ENCODE measurements at places on chromosomes 2 and 18.

- DNase-seq = no peak
Measured at GRCh38 chr2:190996338-190996946, 17.5 kb downstream of the STAT1 start.

DNA sequence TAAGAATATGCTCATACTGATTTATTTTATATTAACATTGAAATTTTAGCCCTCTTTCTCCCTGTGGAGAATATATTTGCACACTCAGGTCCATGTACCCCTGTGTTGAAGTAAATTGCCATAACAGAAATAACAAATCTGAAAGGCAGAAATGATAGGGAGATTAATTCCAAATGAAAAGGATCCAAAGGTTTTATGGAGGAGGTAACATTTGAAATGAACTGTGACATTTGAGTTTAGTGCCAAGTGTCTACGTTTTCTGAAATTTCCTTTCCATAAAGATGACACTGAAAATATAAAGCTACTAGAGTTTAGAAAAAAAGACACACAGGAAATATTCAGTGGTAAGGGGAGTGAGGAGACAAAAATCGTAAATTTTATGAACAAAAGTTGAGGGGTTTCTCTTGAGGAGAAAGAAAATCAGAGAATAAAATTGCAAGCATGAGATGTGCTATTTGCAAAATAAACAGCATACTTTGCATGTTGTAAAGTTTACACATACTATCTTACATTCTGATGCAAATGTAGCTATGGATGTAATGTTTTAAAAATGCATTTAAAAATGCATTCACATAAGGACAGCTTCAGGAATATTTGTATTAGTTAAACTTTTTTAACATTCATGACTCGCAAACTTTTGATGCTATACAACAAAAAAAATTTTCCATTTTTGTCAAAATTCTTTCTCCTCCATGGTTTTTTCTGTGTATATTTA lies 69.5 kb downstream of the BAZ2B start:
- no peak for DNase-seq

GRCh38 chr2:217383620-217384019 lies 523.8 kb upstream of the TNP1 start:
- DNase-seq = no peak

DNA sequence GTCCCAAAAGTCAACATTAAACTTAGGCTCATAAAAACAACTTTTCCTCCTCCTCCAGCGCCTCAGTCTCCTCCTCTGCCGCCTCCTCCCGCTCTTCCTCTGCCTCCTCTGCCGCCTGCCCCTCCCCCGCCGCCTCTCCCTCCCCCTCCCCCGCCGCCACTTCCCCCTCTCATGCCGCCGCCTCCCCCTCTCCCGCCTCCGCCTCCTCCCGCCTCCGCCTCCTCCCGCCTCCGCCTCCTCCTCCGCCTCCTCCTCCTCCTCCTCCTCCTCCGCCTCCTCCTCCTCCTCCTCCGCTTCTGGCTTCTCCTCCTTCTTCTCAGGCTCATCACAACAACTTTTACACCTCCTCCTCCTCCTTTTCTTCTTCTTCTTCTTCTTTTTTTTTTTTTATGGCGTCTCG lies 599.9 kb downstream of the TMEM182 start:
- DNase-seq = no peak

DNA sequence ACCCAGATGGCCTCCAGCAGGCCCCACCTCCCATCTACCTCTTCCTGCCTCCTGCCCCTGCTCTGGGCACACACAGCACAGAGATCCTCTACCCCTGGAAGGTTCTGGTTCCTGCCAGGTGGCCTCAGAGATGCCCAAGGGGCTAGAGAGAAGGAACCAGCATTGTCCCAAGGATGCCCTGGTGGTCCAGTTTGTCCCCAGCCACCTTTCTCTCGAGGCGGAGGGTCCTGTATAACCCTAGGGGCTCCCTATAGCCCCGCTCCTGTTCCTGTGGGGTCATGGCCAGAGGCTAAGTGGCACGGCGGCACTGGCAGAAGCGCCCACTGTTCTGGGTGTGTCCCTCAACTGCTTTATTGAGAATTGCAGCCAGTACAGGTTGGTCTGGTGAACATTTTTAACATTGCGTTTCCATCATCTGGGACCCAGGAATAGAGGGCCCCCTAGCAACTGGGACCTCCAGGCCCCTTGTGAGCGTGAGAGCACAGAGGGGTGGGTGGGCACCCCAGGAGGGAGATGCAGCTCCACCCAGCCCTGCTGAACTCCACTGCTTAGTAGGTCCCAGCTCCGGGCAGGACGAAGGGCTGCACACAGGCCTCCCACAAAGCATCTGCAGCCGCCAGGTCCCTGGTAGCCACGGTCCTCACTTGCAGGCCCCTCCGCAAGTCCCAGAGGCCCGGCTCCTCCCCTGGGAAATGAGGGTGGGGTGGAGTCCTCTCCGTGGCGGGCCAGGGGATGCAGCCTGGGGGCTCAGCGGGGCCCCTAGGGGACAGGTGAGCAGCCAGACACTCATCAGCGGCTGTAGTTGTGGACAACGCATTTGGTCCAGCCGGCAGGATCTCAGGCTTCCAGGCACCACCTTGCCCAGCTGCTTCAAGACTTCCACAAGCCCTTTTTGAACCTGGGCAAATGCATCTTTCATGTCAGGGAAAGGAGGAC lies 33.1 kb downstream of the GPC1 start:
- no peak for DNase-seq

GRCh38 chr2:80969900-80970299 lies 665.3 kb upstream of the LRRTM1 start:
- DNase-seq = no peak

DNA sequence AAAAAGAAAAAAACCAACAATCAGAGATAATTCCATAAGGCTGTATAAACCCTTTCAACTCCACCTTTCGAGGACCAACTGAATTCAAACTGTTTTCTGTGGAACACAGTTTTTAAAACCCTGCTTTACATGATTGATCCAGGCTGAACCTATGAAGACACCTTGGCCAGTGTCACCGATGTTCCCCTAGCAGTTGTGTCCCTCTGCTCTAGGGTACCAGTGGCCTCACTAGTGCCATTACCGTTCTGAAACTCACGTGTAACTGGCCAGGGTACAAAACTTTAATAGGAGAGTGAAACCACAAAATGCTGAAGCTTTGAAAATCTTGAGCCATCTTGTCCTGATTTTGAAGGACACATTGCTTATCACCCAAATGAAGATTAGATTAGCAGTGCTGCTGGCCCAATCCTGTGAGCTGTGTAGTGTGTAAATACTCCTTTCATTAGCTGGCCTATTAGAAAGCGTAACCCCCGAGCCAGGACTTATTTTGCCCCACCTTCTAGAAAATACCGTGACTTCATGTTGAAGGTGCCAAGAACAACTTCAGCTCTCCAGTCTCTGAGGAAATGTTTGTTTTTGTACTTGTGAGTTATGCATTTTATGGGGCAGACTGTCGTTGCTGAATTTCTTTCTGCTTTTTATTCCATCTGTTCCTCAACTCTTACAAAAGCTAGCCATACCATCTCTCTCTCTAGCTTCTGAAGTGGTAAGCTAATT lies 147.8 kb upstream of the MAP3K20 start:
- no peak for DNase-seq
